ENCODE measurements at places on chromosomes 12 and 14.
A peak's percentile ranks its signal among the peaks of the same experiment; 100 is the strongest.

DNA sequence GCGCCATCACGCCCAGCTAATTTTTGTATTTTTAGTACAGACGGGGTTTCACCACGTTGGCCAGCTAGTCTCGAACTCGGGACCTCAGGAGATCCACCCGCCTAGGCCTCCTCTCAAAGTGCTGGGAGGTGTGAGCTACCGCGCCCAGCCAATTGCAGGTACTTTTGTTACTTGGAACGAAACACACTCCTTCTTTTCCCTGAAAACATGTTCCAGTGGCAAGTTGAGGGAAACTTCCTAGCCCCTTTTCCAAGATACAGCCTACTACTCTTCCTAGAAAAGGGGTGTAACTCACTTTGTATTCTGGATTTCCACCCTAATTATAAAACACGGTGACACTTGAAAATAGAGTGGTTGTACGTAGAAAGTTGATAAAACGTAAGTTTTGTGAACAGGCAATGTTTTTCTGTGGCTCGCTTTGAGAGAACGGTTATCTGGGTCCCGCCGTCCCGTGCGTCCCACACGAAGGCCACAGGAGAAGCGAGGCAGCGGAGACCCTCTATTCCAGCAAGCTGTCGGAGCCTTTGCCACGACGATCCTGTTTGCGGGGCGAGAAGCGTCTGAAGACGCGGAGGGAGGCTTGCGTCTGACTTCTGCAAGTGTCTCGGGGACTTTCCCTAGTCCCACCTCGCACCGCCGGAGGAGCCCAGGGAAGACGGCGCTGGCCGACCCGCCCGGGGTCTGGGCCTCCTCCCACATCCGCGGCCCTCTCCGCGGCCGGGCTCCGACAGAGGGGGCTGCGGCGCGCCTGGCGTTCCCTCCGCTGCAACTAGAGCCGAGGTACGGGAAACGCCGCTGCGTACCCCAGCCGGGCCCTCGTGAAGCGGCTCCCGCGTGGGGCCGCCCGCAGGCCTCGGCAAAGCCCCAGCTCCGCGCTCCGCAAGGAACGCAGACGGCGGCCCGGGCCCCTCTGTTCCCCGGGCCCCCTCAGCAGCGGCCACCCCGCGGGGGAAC lies 745 bp downstream of the CDCA4 start:
- DNase-seq: no peak

GRCh38 chr12:2540535-2540941 lies 254.2 kb upstream of the FKBP4 start:
- no peak for DNase-seq

- no peak for DNase-seq
Observed at GRCh38 chr14:23641915-23642588, 5.9 kb downstream of the DHRS2 start.

- DNase-seq: no peak
Observed at GRCh38 chr12:48198672-48198971, 4.5 kb downstream of the OR10AD1 start.

- peak; percentile 98 for DNase-seq
Observed at GRCh38 chr12:65895759-65896656, 71.7 kb downstream of the HMGA2 start.

DNA sequence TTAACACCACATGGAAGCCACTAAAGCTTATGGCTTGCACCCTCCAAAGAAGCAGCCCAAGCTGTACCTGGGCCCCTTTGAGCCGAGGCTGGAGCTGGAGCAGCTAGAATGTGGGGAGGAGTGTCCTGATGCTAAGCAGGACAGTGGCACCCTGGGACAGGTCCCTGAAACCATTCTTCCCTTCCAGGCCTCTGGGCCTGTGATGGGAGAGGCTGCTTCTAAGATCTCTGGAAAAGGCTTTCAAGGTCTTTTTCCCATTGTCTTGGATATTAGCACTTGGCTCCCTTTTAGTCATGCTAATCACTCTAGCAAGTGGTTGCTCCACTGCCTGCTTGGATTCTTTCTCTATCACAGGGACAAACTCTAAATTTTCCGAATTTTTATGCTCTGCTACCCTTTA lies 40.9 kb downstream of the OSBPL8 start:
- no peak for DNase-seq

DNA sequence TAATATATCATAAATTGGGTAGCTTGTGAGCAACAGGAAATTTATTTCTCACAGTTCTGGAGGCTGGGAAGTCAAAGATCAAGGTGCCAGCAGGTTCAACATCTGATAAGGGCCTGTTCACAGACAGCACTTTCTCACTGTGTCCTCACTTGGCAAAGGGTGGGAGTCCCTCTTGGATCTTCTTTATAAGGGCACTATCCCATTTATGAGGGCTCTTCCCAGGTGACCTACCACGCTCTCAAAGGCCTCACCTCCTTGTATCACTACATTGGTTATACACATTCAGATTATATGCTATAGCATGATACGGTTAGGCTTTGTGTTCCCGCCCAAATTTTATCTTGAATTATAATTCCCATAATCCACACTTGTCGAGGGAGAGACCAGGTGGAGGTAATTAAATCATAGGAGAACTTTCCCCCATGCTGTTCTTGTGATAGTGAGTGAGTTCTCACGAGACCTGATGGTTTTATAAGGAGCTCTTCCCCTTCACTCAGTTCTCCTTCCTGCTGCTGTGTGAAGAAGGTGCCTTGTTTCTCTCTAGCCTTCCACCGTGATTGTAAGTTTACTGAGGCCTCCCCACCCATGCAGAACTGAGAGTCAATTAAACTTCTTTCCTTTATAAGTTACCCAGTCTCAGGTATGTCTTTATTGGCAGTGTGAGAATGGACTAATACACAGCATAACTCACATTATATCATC lies 19.2 kb upstream of the LRIG3 start:
- DNase-seq: no peak

DNA sequence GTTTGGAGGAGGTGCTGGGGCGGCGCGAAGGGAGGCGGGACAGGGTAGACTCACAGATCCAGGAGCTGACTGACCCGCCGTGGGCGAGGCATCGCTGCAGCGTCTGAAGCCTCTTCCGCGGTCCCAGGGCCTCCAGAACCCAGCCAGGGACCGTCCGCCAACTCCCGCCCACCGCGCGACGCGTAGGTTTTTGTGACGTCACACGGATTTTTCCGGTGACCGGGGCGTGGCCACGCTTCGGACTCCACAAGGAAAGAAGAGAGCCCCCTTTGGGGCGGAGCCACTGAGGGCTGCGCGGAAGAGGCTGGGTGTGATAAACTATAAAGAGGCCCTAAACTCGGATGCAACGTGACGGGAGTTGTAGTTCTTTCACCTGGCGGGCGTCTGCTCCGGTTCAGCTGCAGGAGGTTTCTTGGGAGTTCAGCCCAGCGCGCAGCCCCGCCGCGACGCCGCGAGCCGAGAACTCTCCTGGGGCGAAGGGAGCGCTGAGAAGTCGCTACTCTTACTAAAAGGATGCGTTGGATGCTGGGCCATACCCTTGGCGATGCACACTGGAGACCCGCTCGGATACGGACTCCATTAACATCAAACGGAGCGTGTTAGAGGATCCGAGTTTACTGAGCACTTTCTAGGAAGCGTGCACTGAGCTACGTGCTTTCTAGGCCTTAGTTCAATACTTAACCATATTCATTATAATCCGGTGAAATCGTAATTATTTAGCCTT lies at the start of gene AMN1:
TSS of gene AMN1 (minus strand) at position 105 of the 724 bp plus-strand sequence. CDS start at position 92, 13 bp downstream.
- peak; percentile 98 for DNase-seq

DNA sequence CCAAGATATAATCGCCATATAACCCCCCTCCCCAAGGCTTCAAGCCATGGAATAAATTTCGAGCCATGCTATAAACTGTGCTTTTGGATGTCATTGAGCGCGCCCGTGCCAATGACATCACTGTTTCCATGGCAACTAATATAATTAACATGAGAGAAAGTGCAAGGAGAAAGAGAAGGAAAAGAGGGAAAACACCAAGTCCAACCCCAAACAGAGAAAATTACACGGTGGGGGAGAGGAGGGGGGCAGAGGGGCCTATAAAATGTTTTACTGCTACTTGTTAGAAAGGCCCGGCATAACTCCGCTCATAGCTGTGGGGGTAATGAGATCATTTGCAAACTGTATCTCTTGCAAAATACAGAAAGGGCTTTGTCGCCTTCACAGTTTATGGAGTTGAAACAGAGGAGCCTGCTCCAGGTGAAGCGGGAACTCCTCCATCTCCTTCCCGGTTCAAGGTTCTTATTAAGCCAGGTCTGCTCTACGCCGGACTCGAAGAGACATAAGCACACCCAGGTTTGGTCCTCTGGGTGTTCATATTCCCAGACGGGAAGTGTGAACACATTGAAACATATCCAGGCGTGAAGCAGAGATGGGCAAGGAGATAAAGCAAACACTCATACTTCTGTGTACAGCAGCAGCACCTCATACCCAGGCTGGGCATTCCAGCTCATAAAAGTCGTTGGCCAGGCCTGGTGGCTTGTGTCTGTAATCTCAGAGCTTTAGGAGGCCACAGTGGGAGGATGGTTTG lies 99.1 kb upstream of the MAP1LC3B2 start:
- no peak for DNase-seq

DNA sequence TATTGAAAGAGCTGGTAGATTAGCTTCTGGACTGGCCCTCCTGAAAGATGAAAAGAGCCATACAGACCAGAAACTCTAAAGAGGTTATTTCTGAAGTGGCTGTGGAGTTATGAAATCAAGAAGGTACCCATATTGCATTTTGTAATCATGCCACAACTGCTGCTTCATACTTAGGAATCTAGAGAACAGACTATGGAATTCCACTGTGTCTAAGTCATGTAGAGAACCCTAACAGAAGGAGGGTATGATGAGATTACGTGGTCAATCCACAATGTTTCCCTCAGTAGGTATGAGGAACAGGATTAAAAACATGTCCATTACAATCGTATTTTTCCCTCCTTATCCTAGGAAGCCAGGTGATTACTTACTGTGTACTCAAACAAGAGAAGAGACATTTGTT lies 708.8 kb downstream of the RERGL start:
- no peak for DNase-seq

DNA sequence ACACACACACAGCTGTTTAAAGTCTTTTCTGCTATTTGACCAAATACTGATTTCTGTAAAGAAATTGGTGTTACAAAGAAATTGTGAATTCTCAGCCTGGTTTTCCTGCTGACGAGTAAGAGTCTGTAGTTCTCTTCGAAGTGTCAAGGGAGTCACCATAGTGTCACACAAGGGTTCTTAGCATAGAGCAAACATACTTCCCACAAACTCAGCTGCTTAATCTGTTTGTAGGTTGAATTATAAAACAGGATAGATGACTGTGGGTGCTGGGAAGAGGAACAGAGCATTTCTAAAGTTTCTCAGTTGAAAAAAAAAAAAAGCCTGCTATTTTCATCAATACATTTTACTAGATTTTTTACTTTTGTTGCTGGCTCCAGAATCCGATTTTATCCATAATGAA lies 82.9 kb downstream of the FOXA1 start:
- DNase-seq: no peak

DNA sequence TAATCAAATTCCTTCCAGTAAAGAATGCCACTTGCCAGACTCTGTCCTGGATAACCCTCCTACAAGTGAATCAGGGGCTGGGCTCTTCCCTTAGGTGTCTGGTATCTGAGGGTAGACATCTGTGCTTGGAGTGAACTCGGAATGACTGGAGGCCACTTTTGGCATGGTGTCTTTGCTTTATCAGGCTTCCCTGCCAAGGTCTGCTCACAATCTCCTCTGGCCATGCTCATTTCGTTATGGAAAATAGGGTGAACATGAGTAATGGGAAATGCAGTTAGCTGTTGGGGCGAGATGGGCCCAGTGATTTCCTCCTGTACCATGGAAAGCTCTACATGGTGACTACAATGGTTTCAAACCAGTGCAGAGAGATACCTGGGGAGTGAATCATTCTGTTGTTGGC lies 212.9 kb downstream of the NRXN3 start:
- no peak for DNase-seq

DNA sequence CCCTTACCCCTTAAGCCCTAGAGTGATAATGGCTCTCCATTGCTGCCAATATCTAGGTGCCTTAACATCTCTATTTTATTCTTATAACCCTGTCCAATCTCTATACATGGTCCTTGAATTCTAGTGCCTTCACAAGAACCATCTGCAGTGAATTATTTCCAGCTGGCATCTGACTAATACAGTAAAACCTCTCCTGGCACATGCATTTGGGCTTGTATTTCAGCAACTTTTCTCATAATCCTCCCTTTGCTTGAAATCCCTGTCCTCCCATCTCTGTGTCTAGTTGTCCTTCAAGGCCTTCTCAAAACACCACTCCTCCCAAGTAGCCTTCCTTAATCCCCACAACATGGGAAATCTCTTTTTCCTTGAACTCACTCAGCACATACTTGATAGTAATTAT lies 14.2 kb upstream of the HMGA2 start:
- no peak for DNase-seq

- no peak for DNase-seq
Observed at GRCh38 chr14:35362450-35362849, 42.1 kb downstream of the NFKBIA start.

DNA sequence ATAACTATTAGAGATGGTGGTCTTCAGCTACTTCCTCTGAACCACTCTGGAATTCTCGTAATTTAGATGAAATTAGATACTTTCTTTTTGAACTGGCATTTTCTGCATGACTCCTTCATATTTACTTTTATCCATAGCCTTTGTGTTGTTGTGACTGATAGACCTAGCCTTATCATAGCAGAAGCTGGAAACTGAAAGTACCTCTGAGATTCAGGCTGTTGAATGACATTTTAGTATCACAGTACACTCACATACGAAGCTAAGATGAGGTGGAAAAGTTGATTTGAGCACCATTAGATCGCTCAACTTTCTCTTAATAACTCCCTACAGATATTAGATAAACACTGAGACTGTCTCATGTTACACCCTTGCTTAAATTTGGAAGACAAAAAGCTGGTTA lies 525.1 kb upstream of the FBXO33 start:
- DNase-seq: no peak

GRCh38 chr12:101925935-101926334 lies 48.6 kb downstream of the DRAM1 start:
- DNase-seq: no peak

- no peak for DNase-seq
Observed at GRCh38 chr12:57107456-57108155, 3.6 kb downstream of the STAT6 start.

DNA sequence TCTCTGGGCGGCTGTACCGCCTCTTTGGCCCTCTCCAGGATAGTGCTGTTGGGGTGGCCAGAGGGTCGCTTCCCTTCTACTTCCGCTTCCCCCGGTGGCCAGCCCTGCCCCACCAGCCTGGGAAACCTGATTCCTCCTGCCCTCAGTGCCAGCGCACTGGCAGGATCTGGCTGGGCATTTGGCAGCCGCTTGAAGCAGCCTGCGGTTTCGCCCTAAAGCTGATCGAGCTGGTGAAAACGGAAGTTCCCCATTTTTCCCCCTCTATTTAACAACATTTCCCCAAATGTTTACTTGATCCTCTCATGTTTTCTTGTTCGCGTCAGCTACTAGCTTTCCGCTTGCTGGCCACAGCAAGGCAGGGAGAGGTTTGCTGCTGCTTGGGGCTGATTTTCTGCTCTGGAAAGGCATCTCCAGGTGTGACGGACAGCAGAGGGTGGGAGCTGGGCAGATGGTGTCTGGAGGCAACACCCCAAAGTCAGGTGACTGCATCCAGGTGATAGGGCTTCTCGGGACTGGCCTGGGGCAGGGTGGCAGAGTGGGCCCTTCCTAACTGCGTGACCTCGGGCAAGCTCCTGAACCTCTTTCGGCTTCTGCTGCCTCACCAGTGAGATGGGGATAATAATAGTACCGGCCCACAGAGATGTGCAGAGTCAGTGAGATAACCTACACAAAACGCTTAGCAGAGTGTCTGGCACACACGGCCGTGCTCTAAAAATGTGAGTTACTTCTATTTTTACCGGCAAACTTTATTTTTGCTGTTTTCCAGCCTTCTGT lies 53.1 kb downstream of the TSPAN9 start:
- no peak for DNase-seq

Measured in SK-MEL-5 (cell line).